ENCODE measurements at places on chromosomes 11 and 22.
A peak's percentile ranks its signal among the peaks of the same experiment; 100 is the strongest.

- DNase-seq: no peak
- no peak overlapping the region for H3K27ac ChIP-seq
- no peaks in the 10 kb centered on the region for H3K36me3 ChIP-seq
- no peak overlapping the region for H3K4me3 ChIP-seq
Observed at GRCh38 chr11:107741044-107741823, 29.4 kb upstream of the SLN start.

DNA sequence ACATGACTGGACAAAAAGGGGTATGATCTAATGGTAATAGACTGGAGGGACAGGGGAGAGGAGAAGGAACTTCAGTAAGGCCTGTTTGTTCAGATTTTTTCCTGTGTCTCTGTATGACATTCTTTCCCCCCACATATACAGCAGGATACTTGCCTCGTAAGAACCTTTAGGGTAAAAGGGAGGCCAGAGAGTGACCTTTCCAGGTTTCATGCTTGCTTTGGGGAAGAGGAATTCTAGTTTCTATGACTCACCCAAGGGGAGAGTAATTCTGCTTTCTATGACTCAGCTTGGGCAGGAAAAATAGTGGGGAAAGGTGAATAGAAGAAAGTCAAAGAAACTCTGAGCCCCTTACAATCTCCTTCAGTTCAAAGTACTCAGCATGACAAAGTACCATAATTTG is 457.0 kb downstream of the DLG2 start:
- H3K27me3 ChIP-seq: no peaks in the 10 kb centered on the region
- no peak for DNase-seq
- H3K27ac ChIP-seq: no peak overlapping the region
- no peaks in the 10 kb centered on the region for H3K4me1 ChIP-seq
- no peak overlapping the region for H3K4me3 ChIP-seq

DNA sequence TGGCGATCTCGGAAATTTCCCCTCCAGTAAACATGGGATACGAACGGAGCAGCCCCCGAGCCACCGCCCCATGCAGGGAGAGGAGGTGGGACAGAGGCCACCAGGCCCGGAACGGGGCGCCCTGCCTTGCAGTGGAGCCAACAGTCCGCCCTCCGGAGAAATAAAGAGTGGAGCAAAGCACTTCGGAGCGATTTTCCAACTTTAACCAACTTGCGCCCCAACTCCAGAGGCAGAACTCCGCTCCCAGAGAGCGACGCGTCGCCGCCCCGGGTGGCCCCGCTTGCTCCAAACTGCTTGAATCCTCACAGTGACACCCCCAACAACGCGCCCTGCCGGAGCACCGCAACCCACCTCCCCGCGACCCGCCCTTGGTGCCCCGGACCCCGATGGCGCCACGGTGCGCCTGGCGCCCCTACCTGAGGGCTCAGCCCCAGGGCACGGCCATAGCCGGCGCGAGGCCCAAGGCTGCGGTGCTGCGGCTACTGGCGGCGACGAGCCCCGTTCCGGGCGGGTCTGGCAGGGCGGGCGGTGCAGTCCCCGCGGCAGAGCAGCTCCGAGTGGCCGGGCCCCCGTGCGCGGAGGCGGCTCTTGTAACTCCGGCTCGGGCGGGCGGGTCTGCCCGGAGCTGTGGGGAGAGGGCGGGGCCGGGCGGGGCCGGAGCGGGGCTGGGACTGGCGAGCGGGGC is at the start of gene AHNAK:
TSS of gene AHNAK (minus strand) at position 563 of the 685 bp plus-strand sequence. CDS start 10,708 bp downstream, outside the sequence.
- H3K27me3 ChIP-seq: no peaks in the 10 kb centered on the region
- peak; percentile 44 for DNase-seq
- peak within 1 kb of the TSS; percentile 95 for H3K27ac ChIP-seq
- peaks cover 19% of the 10 kb centered on the region for H3K4me1 ChIP-seq
- H3K4me3 ChIP-seq: peak within 1 kb of the TSS; percentile 95
- no peaks in the 10 kb centered on the region for H3K36me3 ChIP-seq

GRCh38 chr11:92332986-92333385 is 108.4 kb downstream of the FAT3 start:
- H3K36me3 ChIP-seq: no peaks in the 10 kb centered on the region
- no peak overlapping the region for H3K27ac ChIP-seq
- no peak for DNase-seq
- no peak overlapping the region for H3K4me3 ChIP-seq
